Mesendoderm (in vitro differentiated cells): ENCODE measurements at places on chromosomes 3 and 15.

- H3K36me3 ChIP-seq: no peaks in the 10 kb centered on the region
- H3K4me1 ChIP-seq: no peaks in the 10 kb centered on the region
- H3K4me3 ChIP-seq: no peak overlapping the region
- H3K27ac ChIP-seq: no peak overlapping the region
- DNase-seq: no peak
- H3K27me3 ChIP-seq: no peaks in the 10 kb centered on the region
Measured at GRCh38 chr15:59399465-59400102, 26.9 kb upstream of the MYO1E start.

DNA sequence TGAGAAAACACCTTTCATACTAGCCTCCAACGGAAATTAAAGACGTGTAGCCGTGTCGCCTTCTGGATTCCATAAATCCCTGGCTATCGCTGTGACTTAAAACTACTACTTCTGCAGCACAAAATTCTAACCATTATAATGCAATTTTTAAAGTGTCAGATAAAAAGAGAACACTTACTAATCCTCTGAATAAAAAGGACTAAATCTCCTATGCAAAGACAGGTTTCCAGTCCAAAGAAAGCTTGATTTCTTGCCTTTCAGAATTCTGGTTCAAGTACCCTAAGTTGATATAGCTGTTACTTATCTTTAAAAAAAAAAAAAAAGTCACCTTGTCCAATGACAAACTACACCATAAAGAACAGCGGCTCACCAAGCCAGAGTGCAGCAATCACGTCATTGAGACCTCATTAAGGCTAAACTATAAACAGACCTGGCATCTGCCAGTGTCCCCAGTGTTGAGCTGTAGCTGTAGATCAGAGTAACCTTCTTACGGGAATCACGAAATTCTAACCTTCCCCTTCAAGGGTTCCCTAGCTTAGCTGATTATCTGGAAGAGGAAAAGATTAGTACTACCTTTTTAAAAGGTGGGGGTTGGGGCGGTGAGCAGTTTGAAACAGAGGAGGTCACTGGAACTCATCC, 2.2 kb downstream of the ABCC5 start:
- H3K4me3 ChIP-seq: no peak overlapping the region
- DNase-seq: no peak
- H3K36me3 ChIP-seq: peaks cover 4% of the 10 kb centered on the region
- peaks cover 14% of the 10 kb centered on the region for H3K4me1 ChIP-seq
- H3K27ac ChIP-seq: no peak overlapping the region
- no peaks in the 10 kb centered on the region for H3K27me3 ChIP-seq

DNA sequence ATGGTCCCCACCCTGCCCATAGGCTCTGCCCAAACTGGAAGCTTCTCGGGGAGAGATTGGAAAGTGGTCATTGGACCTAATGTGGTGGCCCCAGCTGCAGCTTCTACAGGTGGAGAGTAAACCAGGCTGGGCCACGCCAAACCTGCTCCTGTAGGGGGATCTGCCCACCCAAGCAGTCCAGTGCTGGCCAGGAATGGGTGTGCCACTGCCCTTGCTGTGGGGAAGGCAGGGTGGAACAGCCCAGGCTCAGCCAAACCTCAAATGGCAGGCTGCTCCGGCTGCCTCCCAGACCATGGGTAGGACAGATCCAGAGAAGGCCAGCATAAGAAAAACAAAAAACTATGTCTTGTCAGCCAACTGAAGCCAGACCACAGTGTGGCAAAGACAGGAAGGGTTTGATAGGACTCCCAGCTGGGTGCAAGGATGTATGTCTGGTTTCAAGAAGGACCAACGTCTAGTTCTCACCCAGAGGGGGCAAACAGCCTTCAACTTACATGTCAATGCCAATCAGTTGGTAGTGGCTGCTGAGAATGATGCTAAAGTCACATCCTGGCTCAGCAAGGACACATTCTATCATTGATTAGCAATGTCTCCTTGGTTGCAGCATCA, 267.3 kb downstream of the UACA start:
- H3K36me3 ChIP-seq: no peaks in the 10 kb centered on the region
- H3K4me1 ChIP-seq: peaks cover 3% of the 10 kb centered on the region
- no peak overlapping the region for H3K4me3 ChIP-seq
- H3K27me3 ChIP-seq: no peaks in the 10 kb centered on the region
- no peak overlapping the region for H3K27ac ChIP-seq

DNA sequence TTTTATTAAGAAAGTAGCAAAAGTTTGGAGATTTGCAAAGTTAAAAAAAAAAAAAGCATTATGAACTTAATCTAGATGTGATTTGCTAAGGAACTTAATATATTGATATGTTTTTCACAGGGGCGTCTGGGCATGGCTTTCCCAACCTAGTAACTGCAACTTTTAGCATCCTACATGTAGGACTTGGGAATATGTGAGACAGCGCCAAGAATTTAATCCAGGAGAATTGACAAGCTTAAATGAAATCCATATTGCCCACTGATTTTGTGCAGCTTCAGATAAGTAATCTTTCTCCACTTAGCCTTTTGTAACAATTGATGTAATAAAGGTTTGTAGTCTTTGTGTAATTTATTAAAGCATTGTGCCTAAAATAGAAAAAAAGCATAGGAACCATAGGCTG, 982 bp upstream of the GABPB1 start:
- no peaks in the 10 kb centered on the region for H3K27me3 ChIP-seq
- H3K36me3 ChIP-seq: no peaks in the 10 kb centered on the region
- peak overlapping the region; percentile 98 for H3K4me3 ChIP-seq

DNA sequence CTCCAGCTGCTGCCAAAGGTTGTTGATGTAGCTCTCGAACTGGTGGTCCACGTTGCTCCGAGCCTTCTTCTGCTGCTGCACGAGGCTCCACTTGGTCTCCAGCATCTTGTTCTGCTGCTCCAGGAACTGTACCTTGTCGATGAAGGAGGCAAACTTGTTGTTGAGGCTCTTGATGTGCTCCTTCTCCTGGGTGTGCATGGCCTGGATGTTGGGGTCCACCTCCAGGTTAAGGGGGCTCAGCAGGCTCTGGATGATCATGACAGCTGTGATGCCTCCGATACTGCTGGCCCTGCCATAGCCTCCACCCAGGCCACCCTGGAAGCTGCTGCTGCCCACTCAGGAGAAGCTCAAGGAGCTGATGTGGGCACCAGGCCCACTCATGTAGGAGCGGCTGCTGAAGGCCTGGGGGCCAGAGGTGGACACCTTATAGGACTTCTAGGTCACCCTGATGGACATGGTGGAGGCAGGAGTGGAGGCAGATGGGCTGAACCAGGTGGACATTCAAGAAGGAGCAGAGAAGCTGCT, 14.9 kb upstream of the PSTPIP1 start:
- H3K4me1 ChIP-seq: no peaks in the 10 kb centered on the region
- no peak for DNase-seq
- H3K36me3 ChIP-seq: no peaks in the 10 kb centered on the region
- H3K27me3 ChIP-seq: no peaks in the 10 kb centered on the region
- H3K27ac ChIP-seq: no peak overlapping the region
- H3K4me3 ChIP-seq: no peak overlapping the region

DNA sequence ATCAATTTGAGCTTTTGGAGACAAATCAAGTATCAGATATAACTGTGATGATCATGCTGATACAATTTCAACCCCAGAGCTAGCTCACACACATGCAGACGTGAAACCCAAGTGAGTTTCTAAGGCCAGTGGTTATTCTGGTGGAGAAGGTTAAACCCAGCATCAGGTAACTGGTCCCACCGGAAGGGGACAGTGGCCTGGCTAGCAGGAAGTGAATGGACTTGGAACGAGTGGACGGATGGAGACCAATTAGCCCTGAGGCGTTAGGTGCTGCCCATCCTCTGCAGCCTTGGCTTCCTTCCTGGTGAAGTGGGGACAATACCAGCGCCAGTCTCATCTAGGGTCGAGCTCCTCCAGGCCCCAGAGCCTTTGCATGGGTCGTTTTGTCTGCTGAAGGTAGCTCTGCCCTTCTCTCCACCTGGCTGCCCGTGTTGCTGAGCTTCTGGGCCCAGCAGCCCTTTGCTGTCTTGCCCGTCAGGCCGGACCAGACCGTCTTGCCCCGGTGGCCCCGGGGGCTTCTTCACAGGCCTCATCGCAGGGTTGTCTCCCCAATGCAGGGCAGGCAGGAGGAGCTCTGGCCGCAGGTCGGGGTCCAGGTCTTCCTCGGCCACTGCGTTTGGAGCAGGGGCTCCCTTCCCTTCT, 915 bp upstream of the KCTD6 start:
- no peak for DNase-seq
- H3K27ac ChIP-seq: no peak overlapping the region
- no peak overlapping the region for H3K4me3 ChIP-seq
- peaks cover 12% of the 10 kb centered on the region for H3K4me1 ChIP-seq
- no peaks in the 10 kb centered on the region for H3K36me3 ChIP-seq

DNA sequence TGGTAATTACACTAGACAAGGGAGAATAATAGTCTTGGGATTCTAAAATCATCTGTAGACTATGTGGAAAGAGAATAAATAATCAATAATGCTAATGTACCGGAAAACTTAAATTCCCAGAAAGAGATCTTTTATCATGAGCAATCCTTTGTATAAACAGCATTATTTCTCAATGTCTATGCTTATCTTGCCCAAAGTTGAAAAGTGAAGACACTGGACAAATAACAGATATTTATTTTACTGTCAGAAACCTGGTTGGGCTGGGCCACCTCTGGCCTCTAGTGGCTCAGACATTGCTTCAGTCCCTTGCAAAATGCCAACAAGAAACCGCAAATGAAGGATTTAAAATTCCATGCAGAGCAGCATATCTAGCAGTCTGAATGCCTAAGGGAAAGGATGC, 409.9 kb downstream of the FHIT start:
- peaks cover 4% of the 10 kb centered on the region for H3K4me1 ChIP-seq
- no peaks in the 10 kb centered on the region for H3K36me3 ChIP-seq
- no peak overlapping the region for H3K27ac ChIP-seq
- DNase-seq: peak; percentile 33

DNA sequence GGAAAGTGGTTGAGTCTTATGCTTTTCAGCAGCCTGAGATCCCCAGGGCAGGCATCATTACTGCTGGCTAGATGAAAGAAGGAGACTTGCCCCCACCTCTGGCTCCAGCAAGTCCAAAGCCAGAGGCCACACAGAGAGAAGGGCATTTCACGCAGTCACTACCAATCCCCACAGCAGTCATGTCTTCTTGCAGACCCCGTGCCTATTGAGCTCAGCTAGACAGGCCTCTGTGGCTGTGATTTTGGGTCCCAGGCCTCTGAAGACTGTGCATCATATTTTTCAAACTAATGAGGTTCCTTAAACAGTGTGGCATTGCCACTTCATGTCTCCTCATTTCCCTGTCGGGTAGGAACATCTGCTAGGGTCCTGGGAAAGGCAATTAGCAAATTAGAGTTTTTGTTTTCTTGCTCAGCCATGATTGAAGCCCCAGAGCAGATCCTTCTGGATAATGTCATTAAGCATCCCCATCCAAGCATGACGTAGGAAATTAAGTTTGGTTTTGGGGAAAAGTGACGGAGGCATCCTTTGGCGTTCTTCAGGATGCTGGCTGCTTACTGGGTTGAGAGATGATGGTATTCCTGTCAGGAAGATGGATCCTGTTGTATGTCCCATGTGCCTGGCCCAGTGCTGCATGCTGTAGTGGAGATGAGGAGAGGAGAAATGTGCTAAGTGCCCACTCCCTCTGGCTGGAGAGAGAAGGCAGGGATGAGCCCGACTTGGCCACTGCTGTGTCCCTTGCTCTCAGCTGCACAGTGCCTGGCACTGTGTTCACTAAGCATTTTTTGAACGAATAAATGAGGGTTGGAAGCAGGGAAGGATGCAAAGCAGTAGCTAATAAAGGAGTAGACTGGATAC, 7.0 kb downstream of the SPSB4 start:
- no peak for DNase-seq
- H3K4me3 ChIP-seq: no peak overlapping the region
- no peaks in the 10 kb centered on the region for H3K4me1 ChIP-seq
- H3K27ac ChIP-seq: no peak overlapping the region

GRCh38 chr3:155748611-155749365, 3.9 kb upstream of the PLCH1 start:
- no peaks in the 10 kb centered on the region for H3K36me3 ChIP-seq
- H3K4me3 ChIP-seq: no peak overlapping the region
- H3K27ac ChIP-seq: no peak overlapping the region
- no peaks in the 10 kb centered on the region for H3K27me3 ChIP-seq
- H3K4me1 ChIP-seq: peaks cover 10% of the 10 kb centered on the region

DNA sequence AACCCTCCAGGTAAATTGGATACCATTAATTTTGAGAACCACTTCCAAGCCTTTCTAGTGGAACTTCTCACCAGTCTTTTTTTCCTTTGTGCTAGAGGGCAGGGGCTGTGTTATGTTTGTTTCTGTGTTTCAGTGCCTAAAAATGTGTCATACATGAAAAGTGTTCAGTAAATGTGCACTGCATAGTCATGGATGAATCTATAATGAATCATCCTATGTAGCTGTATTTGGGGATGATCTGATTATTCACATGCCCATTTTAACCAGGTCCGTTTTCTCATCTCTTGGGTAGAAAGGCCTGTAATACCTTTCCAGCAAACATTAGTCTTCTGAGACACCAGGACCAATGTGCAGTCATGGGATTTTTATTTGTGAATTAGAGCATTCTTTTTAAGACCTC, 583.0 kb upstream of the GOLIM4 start:
- H3K36me3 ChIP-seq: no peaks in the 10 kb centered on the region
- H3K27me3 ChIP-seq: no peaks in the 10 kb centered on the region
- H3K27ac ChIP-seq: no peak overlapping the region
- H3K4me3 ChIP-seq: no peak overlapping the region
- DNase-seq: no peak
- H3K4me1 ChIP-seq: no peaks in the 10 kb centered on the region

- H3K4me3 ChIP-seq: no peak overlapping the region
- no peak overlapping the region for H3K27ac ChIP-seq
- DNase-seq: no peak
- H3K36me3 ChIP-seq: no peaks in the 10 kb centered on the region
Measured at GRCh38 chr15:99168601-99169580, 64.0 kb downstream of the SYNM start.

DNA sequence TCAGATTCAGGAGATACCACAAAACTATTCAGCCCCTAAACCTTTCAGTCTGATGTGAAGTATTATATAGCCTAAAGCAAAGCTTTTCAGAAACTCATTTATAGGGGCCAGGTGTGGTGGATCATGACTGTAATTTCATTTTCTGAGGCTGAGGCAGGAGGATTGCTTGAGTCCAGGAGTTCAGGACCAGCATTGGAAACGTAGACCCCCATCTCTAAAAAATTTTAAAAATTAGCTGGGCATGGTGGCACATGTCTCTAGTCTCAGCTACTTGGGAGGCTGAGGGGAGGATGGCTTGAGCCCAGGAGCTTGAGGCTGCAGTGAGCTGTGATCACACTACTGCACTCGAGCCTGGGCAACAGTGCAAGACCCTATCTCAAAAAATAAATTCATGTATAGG, 60.0 kb downstream of the TMOD3 start:
- H3K4me3 ChIP-seq: no peak overlapping the region
- no peaks in the 10 kb centered on the region for H3K27me3 ChIP-seq
- no peaks in the 10 kb centered on the region for H3K36me3 ChIP-seq
- no peak overlapping the region for H3K27ac ChIP-seq
- DNase-seq: no peak

- no peaks in the 10 kb centered on the region for H3K36me3 ChIP-seq
- no peaks in the 10 kb centered on the region for H3K27me3 ChIP-seq
- H3K27ac ChIP-seq: no peak overlapping the region
- DNase-seq: no peak
Measured at GRCh38 chr15:62492900-62493299, 327.8 kb upstream of the C2CD4B start.

- H3K4me1 ChIP-seq: peaks cover 15% of the 10 kb centered on the region
- H3K27ac ChIP-seq: no peak overlapping the region
- peaks cover 4% of the 10 kb centered on the region for H3K36me3 ChIP-seq
Measured at GRCh38 chr3:46958467-46959160, 17.9 kb downstream of the CCDC12 start.
